Activated CD4-positive, CD25-positive, alpha-beta regulatory T cell treated with anti-CD3 and anti-CD28 coated beads, Interleukin-2, amount 50 U/mL, for 24 hours (primary cell): ENCODE measurements at places on chromosomes 2 and 18.

- ATAC-seq: peak; percentile 94
Observed at GRCh38 chr2:178530625-178531142, 50.4 kb downstream of the PLEKHA3 start.

DNA sequence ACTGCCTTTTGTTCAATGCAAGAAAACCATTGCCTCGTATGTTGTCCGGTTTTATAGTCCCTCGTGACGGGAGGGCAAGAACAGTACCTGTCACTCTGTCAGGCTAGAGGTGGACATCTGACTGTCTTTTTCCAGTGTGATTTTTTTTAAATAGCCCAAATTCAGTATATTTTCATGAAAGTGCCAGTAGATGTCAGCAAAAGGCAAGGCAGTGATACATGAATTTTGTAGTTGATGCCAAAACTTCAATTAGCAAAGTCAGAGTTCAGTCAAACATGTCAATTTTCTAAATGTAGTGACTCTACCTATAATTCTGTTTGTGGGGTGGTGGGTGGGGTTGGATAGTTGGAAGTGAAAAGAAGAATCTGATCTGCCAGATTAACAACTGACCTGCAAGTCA, 296.0 kb upstream of the MC4R start:
- no peak for ATAC-seq

DNA sequence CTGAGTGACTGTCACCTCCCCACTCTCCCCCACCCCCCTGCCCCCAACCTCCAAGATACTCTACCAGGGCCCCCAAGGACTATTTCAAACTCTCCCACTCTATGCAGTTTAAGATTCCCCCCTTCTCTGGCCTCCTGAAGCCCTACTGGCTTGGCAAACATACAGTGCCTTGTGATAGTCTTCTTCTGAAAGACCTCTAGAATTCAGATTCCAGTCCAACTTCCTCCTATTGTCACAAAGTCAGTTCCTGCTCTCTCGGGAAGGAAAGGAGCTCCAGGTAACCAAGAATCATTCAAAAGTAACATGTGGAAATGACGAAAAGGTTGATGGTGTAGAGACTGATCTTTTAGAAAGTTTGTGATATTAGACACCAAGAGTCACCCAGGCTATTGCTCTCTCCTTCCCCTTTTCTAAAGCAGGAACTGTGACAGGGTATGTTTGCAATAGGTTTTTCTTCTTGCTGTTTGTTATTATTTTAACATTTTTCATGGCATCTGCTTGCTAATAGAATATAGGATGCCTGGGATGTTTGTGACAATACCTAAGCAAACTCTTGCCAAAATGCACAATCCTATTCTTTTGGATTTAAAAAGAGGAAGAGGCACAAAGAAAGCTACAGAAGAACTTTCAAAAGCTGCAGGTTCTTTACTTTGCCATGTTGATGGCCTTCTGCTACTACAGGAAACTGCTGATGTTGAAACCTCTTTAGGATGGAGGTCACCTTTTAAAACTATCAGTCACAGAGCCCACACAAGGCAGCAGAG, 93.5 kb upstream of the MGAT4A start:
- ATAC-seq: no peak

GRCh38 chr2:11867926-11868325, 121.5 kb downstream of the LPIN1 start:
- no peak for ATAC-seq

GRCh38 chr2:203623096-203623495, 83.3 kb upstream of the CD28 start:
- no peak for ATAC-seq

DNA sequence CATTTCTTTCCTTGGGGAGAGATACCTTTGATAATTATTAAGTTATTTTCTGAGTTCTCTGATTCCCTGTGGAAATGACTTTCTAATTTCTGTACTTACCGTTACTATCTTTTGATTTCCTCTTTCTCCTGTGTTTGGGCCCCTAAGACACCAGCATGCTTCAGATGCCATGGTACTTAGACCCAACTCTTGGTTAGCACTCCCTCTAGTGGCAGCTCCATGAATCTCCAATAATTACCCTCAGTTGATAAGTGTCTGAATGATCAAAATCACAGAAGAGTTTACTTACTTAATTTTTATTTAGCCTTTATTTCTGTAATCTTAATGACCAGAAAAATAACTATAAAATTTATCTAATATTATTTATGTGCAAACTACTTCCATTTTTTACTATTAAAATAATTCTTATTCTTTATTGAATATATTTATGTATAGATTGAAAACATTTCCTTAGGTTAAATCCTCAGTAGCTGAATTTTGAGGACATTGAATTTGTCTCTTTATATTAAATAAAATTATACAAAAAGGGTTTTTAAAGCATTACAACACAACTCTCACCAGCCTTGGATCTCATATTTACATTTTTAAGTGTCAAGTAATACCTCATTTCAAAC, 300.4 kb downstream of the KCNS3 start:
- peak; percentile 44 for ATAC-seq

DNA sequence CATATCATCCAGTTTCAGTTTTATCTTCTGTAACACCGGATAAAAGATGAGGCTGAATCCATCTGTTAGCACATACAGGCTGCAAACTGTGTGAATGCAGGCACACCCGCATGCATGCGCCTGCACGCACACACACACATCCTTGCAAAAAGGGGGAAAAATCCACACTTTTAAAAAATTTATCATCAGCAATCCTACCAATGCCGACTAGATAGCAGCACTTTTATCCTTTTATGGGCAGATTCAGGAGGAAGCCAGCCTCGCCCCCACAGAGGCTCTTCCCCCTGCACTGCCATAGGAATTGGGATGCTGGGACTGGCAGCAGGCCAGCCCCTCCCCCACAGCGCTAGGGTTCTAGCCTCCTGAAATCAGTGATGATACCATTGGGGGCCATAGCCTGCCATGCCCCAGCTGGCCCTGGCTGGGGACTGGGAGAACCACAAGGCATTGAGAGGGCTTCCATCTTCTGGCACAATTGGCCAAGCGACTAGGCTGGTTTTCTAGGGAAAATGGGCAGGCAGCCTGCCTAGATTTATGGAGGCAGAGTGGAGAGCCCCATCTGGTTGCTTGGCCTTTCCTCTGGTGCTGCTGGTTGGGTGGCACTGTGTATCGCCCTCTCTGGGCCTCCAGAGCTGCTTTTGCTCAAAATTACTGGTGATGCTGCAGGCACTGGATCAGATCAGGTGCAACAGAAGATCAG, 25.5 kb downstream of the CYRIA start:
- ATAC-seq: no peak

GRCh38 chr2:133581010-133581760, 12.9 kb upstream of the NCKAP5 start:
- no peak for ATAC-seq

- no peak for ATAC-seq
Observed at GRCh38 chr18:3524706-3525105, 74.7 kb downstream of the TGIF1 start.

DNA sequence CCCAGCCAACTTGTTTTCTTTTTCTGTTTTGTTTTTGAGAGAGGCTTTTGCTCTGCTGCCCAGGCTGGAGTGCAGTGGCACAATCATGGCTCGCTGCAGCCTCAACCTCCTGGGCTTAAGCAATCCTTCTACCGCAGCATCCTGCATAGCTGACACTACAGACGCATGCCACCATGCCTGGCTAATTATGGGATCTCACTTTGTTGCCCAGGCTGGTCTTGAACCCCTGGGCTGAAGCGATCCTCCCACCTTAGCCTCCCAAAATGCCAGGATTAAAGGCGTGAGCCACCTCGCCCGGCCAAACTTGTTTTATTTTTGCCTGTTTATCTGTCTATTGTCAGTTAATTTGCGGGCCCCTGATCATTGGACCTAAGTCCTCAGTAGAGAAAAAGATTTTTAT, 61.6 kb upstream of the MSH6 start:
- no peak for ATAC-seq

GRCh38 chr2:218831378-218831990, at the start of gene PRKAG3:
Gene PRKAG3 (minus strand): TSS chr2:218831803.
- no peak for ATAC-seq

DNA sequence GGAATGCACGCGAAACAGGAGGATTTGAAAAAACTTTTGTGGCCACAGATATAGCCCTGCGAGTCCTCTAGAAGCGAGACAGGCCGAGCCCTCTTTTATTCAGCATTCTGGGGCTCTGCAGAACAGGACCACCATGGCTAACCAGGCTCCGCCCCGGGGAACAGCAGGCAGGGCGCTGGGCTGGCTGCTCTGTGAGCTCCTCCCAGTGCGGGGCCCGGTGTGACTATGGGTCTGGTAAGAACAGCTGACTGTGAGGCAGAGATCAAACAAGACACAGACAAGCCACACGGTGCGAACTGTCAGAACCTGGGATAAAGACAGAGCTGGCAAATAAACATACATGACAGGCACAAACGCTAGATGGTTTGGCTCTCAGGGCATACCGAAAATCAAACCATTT, 15.5 kb downstream of the PXDN start:
- ATAC-seq: no peak

DNA sequence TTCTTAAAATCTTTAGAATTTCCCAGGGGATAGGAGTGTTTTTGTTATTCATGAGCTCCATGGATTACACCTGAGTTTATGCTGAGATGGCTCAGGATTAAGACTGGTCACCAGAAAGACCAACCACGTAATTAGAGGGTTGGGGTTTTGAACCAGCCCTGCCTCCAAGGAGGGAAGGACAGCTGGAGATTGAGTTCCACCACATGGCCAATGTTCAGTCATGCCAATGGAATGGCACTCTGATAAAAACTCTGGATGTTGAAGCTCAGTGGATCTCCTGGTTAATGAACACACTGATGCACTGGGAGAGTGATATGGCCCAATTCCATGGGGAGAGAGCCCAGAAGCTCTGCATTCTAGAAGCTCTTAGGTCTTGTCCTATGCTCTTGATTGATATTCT, 38.7 kb upstream of the PTPN4 start:
- ATAC-seq: no peak

GRCh38 chr2:22185251-22185650, 1061.5 kb downstream of the TDRD15 start:
- no peak for ATAC-seq

DNA sequence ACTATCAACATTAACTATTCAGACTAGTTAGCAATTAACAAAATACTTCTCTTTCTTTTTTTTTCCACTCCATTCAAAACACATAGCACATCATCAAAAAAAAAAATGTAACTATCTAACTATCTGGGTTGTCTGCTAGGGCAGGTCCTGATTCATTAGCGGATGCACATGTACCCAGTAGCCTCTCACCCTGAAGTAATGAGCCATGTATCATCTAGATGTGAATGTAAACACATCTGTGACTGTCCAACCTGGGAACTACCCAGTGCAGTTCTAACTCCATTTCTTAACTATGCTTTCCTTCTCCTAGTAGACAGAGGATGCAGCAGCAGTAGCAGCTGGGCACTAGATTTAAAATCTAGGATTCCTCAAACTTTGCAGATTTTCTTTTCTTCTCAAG, 183.1 kb upstream of the PIK3C3 start:
- no peak for ATAC-seq

- no peak for ATAC-seq
Observed at GRCh38 chr18:5518899-5519371, 24.9 kb downstream of the EPB41L3 start.

DNA sequence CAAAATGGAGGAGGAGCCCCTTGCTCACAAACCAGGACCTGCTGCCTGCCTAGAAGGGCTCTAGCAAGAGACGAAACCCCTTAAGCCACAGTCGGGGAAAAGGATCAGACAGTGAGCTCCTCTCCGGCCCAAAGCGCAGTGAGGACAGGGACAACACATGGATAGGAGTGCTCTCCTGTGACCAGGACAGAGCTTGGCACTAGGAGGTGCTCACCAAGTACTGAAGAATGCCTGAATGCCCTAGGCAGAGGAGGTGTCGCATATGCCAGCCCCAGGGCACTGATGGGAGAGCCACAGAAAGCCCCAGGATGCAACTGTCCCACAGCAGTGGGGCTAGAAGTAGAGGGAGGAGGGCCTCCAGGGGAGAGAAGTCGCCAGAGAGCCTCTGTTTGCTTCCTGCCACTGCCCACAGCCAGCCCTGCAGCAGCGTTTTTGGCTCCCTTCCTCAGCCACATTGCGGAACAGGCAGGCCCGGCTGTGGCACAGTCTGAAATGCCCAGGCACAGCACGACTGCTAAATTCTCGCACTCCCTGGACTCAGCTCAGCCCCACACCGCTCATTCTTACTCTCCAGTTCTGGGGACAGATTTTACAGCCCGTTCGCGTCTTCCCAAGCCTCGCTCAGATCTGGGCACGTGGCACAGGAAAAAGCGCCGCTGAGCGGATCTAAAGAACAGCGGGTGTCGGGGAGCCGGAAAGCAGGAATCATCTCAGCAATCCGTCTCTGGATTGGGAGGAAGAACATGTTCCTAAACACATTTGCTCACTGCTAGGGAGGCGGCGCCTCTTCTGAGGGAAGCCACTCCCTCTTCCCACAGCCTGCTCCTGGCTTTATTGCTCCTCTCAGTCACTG, 98.7 kb upstream of the POU3F3 start:
- ATAC-seq: no peak

- no peak for ATAC-seq
Observed at GRCh38 chr2:113274432-113274831, 4.3 kb downstream of the PAX8 start.

DNA sequence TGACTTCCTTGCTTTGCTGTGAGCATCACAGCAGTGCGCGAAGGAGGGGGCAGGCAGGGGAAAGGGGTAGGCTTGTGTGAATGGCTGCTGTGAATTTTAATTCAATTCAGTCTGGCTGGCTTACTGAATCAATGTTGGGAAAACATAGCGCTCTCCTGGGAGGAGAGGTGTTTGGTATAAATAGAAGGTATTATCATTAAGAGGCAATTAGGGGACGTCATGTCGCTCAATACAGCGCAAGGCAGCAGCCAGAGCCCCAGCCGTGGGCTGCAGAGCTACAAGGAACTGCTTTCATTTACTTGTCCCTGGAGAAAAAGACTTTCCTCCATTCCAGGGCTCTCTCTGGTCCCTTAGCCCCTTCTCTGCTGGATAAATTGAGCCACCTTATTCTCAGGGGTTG, 181.4 kb upstream of the MSH6 start:
- no peak for ATAC-seq

GRCh38 chr2:208359632-208359986, 47.0 kb upstream of the PTH2R start:
- no peak for ATAC-seq

DNA sequence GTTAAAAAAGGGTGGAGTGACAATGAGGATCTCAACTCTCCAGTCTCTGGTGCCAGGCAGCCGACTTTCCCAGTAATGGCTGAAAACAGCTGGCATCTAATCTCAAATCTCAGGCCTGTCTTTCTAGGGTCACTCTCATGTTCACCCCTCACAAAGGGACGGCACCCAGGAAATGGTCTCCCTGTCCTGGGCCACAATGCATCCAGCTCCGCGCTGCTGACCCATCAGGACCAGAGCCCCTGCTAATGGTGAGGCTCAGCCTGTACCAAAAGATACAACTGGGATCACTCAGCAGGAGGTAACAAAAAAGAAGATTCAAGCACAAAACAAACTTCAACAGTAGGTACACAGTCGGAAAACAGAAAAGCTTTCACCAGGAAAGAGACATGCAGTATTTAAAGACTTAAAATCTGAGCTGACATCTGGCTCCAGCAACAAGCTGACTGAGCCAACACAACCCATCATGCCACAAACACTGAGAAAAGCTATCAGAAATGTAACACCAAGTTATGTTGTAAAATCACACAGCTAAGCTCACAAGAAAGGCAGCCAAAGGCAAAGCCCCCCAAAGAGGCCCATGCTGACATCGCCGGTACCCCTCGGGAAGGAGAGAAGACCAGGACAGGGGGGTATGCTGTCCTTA, 13.6 kb upstream of the KIDINS220 start:
- no peak for ATAC-seq

- ATAC-seq: no peak
Observed at GRCh38 chr2:82539280-82539621, 1919.8 kb downstream of the SUCLG1 start.
